Endothelial cell of umbilical vein (primary cell): ENCODE measurements at places on chromosomes 5 and 9. TPM values are rescaled to one million over a fixed set of nuclear protein-coding genes. Genes with fewer than 3 reads are reported as not detected.

GRCh38 chr5:88693071-88693932 lies 189.7 kb downstream of the MEF2C start:
- H3K36me3 ChIP-seq = no peaks in the 10 kb centered on the region
- peaks cover 98% of the 10 kb centered on the region for H3K27me3 ChIP-seq
- no peak for DNase-seq
- H3K4me1 ChIP-seq = peaks cover 7% of the 10 kb centered on the region

DNA sequence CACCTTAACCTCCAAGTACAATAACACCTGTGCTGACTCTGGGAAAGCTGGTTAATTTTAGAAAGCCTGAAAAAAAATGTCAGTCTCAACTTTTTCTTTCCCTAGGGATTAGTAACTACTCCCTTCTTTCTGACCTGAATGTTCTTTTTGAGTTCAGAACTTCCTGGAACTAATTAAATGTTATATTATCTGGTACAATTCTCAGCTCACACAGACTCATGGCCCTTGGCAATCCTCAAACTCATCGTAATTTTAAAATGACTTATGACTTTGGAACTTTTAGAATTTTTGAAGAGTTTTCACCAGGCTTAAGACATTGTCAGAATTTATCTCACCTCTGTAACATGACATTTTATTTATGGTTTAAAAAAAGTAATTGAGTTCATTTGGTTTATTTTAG lies 315.0 kb downstream of the FER start:
- no peaks in the 10 kb centered on the region for H3K27me3 ChIP-seq
- H3K4me3 ChIP-seq = no peak overlapping the region
- no peak overlapping the region for H3K27ac ChIP-seq

- no peaks in the 10 kb centered on the region for H3K27me3 ChIP-seq
- H3K36me3 ChIP-seq = no peaks in the 10 kb centered on the region
- no peak overlapping the region for H3K27ac ChIP-seq
Measured at GRCh38 chr9:73039271-73040263, 86.7 kb upstream of the ALDH1A1 start.

DNA sequence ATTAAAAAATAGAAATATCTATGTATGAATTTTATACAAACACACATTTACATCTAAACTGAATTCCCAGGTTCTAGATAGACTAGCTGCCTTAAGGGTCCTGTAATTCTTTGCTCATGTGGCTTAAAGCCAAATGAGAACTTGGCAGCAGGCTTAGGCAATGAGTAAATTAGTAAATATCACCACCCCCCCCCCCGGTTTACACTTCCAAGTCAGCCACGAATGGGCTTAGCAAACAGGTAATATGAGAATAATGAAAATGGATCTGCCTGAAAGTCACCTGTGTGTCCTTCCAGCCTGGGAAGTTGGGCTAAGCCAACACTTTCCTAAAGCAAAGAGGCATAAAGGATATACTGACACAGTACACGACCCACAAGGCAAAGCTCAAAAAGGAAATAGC lies 108.6 kb downstream of the KLHL3 start:
- H3K27ac ChIP-seq = no peak overlapping the region
- peaks cover 3% of the 10 kb centered on the region for H3K4me1 ChIP-seq
- H3K4me3 ChIP-seq = no peak overlapping the region

- no peak for DNase-seq
- H3K27me3 ChIP-seq = no peaks in the 10 kb centered on the region
- no peaks in the 10 kb centered on the region for H3K36me3 ChIP-seq
- no peaks in the 10 kb centered on the region for H3K4me1 ChIP-seq
Measured at GRCh38 chr5:129410488-129410887, 49.6 kb upstream of the ADAMTS19 start.

Gene MRPS2
- 48.0 and 50.8 TPM in 2 replicates for total RNA-seq

- H3K27me3 ChIP-seq = no peaks in the 10 kb centered on the region
- H3K4me1 ChIP-seq = peaks cover 6% of the 10 kb centered on the region
- H3K36me3 ChIP-seq = no peaks in the 10 kb centered on the region
Measured at GRCh38 chr9:112505607-112506006, 19.0 kb downstream of the KIAA1958 start.

GRCh38 chr9:69955536-69956355 lies 87.9 kb upstream of the MAMDC2 start:
- no peaks in the 10 kb centered on the region for H3K4me1 ChIP-seq
- no peak for DNase-seq
- no peaks in the 10 kb centered on the region for H3K36me3 ChIP-seq
- H3K4me3 ChIP-seq = no peak overlapping the region
- H3K27me3 ChIP-seq = no peaks in the 10 kb centered on the region

DNA sequence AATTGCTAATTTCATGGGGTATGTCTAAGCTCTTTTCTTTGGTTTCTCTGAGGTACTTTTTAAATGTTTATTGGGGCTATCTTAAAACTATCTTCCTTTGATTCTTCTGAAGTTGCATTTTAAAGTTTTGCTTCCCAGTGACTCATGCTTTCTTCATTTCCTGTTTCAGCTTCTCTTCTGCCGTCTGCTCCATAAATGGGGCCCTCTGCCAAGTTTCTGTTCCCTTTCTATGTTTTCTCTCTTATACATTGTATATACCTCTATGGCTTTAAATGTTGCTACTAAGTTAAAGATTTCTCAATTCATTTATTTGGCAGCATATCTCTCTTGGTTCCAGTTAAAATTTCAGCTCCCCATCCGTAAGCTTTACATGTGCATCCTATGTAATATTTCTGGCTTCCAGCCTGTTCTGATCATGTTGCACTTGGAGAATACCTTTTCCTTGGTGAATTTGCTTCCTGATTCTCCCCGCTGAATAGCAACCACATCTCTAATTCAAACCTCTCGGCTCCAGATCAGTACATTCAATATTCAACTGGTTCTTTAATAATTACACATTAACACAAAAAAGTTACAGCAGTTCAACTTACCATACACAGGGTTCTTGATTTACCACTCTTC lies 125.3 kb downstream of the ST8SIA4 start:
- no peak overlapping the region for H3K4me3 ChIP-seq
- H3K36me3 ChIP-seq = no peaks in the 10 kb centered on the region
- DNase-seq = peak; percentile 91

GRCh38 chr5:67490543-67491321 lies 294.1 kb upstream of the CD180 start:
- DNase-seq = no peak
- no peaks in the 10 kb centered on the region for H3K27me3 ChIP-seq
- no peak overlapping the region for H3K4me3 ChIP-seq
- no peaks in the 10 kb centered on the region for H3K36me3 ChIP-seq
- H3K27ac ChIP-seq = no peak overlapping the region

DNA sequence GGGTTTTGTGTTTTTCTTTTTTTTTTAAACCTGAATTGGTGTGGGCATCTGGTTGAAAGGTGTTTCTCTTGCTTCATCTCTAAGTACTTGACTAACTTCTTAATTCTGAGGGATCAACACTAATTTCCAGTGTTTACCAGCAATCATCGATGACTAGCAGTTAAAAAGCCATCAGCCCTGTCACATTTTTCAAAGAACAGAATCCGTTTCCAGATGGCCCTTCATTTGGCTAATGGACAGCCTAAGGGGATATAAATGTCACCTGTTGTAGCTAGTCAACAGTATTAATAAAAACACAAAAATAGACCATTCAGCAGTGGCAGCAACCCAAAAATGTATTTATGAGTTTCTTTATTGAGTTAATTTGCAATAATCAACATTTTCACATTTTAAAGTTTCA lies 1076.5 kb downstream of the MAT2B start:
- no peaks in the 10 kb centered on the region for H3K27me3 ChIP-seq
- no peak overlapping the region for H3K27ac ChIP-seq
- no peaks in the 10 kb centered on the region for H3K36me3 ChIP-seq
- H3K4me3 ChIP-seq = no peak overlapping the region
- no peaks in the 10 kb centered on the region for H3K4me1 ChIP-seq
- DNase-seq = no peak

- no peak overlapping the region for H3K4me3 ChIP-seq
- no peaks in the 10 kb centered on the region for H3K4me1 ChIP-seq
- no peaks in the 10 kb centered on the region for H3K27me3 ChIP-seq
- DNase-seq = no peak
Measured at GRCh38 chr5:174317256-174317894, 271.9 kb downstream of the NSG2 start.

Gene HMGCR
- total RNA-seq = 104 and 128 TPM in 2 replicates

- H3K4me3 ChIP-seq = no peak overlapping the region
- H3K36me3 ChIP-seq = no peaks in the 10 kb centered on the region
- DNase-seq = no peak
- no peaks in the 10 kb centered on the region for H3K4me1 ChIP-seq
- no peak overlapping the region for H3K27ac ChIP-seq
- H3K27me3 ChIP-seq = no peaks in the 10 kb centered on the region
Measured at GRCh38 chr9:23379842-23380241, 446.2 kb downstream of the ELAVL2 start.

Gene TTC1
- 59.6 and 62.6 TPM in 2 replicates for total RNA-seq

DNA sequence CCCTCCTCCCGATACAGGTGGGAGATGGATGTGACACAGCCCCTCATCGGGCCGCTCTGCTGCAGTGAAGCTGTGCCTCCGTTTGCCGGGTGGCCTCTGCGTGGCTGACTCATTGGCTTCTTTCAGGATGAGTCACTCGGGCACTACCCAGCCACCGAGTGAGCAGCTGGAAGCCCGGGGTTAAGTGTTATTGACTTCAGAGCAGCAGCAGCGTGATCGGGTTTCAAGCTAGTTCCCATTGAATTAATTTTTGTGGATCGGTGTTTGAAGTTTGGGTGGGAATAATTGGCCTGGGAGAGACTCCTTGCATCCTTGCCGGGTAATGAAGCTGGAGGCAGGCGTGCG lies 266.4 kb upstream of the IRX4 start:
- H3K4me3 ChIP-seq = no peak overlapping the region
- H3K4me1 ChIP-seq = no peaks in the 10 kb centered on the region
- H3K27me3 ChIP-seq = no peaks in the 10 kb centered on the region

Gene HMGCS1
- total RNA-seq = 133 and 149 TPM in 2 replicates

GRCh38 chr5:115070737-115071136 lies 99.0 kb downstream of the TRIM36 start:
- H3K27ac ChIP-seq = no peak overlapping the region
- H3K36me3 ChIP-seq = no peaks in the 10 kb centered on the region
- no peak overlapping the region for H3K4me3 ChIP-seq
- no peaks in the 10 kb centered on the region for H3K27me3 ChIP-seq

DNA sequence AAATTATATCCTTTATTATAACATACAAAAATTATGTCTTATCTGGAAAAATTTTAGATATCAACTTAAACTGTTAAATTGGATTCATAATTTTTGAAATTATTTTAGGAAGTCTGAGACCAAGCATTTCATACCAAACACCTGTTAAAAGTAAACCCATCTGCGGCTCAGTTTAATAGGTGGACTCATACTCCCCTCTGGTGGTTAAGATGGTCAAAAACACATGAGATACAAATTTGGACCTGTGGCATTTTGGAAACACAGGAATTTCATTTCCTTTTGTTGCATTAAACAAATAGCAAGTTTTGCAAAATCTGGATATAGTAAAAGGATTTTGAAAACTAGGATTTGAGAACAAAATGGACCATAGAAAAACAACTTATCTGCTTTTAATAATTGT lies 53.7 kb downstream of the RGMB start:
- H3K4me3 ChIP-seq = no peak overlapping the region
- DNase-seq = peak; percentile 49
- no peak overlapping the region for H3K27ac ChIP-seq
- H3K4me1 ChIP-seq = no peaks in the 10 kb centered on the region
- no peaks in the 10 kb centered on the region for H3K36me3 ChIP-seq

Gene DMRT3
- not detected in 2 replicates for total RNA-seq

- H3K4me1 ChIP-seq = peaks cover 18% of the 10 kb centered on the region
- H3K27me3 ChIP-seq = no peaks in the 10 kb centered on the region
- no peak overlapping the region for H3K4me3 ChIP-seq
- no peak for DNase-seq
- no peak overlapping the region for H3K27ac ChIP-seq
Measured at GRCh38 chr5:102809033-102809432, 53.9 kb downstream of the PAM start.

GRCh38 chr5:148070621-148071020 lies 6.8 kb downstream of the SPINK5 start:
- no peak for DNase-seq
- H3K27ac ChIP-seq = no peak overlapping the region
- no peaks in the 10 kb centered on the region for H3K4me1 ChIP-seq

DNA sequence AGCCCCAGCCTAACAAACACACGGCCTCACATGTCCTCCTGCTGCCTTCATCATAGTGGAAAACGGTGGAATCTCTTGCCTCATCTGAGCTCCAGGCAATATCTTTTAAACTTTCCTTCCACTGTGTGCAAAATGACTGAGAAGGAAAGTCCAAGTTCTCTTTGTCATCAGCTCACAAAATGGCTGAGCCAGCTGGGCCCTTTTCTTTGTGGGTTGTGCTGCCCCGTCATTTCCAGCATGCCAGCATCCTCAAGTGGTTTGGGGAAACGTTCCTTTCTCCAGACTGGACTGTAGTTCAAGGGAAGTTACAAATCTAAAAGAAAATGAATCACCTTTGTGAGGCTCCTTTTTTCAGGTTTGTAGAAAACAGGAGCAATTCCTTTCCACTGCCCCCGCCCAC lies 171.1 kb upstream of the FSTL4 start:
- no peaks in the 10 kb centered on the region for H3K27me3 ChIP-seq
- DNase-seq = no peak
- no peaks in the 10 kb centered on the region for H3K4me1 ChIP-seq

DNA sequence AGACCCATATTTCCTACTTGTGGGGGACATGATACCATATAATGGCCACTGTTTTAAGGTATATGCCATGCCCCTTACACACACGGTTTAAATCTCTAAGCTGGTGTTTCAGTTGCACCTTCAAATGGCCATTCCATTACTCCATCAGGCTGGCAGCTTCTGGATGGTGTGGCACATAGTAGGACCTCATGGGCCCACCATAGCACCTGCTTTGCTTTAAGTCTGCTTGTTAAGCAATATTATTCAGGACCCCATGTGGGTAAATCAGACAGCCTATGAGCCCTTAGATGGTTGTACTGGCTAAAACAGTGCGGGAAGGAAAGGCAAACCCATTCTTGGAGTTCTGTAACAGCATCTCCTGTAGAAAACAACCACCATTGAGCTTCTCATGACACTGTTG lies 27.4 kb upstream of the PANK3 start:
- H3K36me3 ChIP-seq = no peaks in the 10 kb centered on the region
- H3K27ac ChIP-seq = no peak overlapping the region
- H3K4me1 ChIP-seq = no peaks in the 10 kb centered on the region
- no peak overlapping the region for H3K4me3 ChIP-seq
- no peak for DNase-seq
- no peaks in the 10 kb centered on the region for H3K27me3 ChIP-seq

Gene SPTLC1
- total RNA-seq = 64.6 and 68.5 TPM in 2 replicates

- no peak overlapping the region for H3K4me3 ChIP-seq
- no peak overlapping the region for H3K27ac ChIP-seq
- peaks cover 15% of the 10 kb centered on the region for H3K4me1 ChIP-seq
Measured at GRCh38 chr9:12717907-12718306, 24.7 kb downstream of the TYRP1 start.

GRCh38 chr5:154273963-154274827 lies 83.7 kb downstream of the GALNT10 start:
- no peak overlapping the region for H3K27ac ChIP-seq
- no peaks in the 10 kb centered on the region for H3K4me1 ChIP-seq
- no peak for DNase-seq
- H3K36me3 ChIP-seq = no peaks in the 10 kb centered on the region
- H3K27me3 ChIP-seq = no peaks in the 10 kb centered on the region

Gene PRR16
- total RNA-seq = 0.91 and 2.3 TPM in 2 replicates

Gene CARTPT
- not detected in 2 replicates for total RNA-seq

GRCh38 chr9:78044189-78044588 lies 12.6 kb upstream of the GNAQ start:
- no peak for DNase-seq
- no peak overlapping the region for H3K27ac ChIP-seq
- no peak overlapping the region for H3K4me3 ChIP-seq
- no peaks in the 10 kb centered on the region for H3K36me3 ChIP-seq
